ENCODE measurements at places on chromosomes 3 and 15.

- DNase-seq, result no peak
Observed at GRCh38 chr15:64717735-64718495, 57.5 kb downstream of the RBPMS2 start.

DNA sequence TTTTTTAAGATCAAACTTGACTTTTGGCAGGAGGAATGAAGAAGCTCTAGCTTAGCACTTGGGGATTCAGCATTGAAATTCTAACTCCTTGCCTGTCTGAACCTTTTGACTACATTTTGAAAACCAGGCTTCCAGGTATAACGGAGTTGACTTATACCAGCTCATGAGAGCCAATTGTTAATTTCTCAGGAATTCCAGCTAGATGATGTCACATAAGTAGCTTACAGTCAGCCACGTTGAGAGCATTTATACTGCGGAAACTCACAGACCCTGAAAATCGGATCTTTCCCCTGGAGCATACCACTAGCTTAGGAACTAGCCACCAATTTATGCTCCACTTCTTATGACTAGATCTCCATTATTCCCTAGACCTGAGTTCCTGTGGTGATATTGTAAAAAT, 321.4 kb upstream of the DPH6 start:
- DNase-seq, result no peak

GRCh38 chr3:151124476-151124875, 39.0 kb downstream of the MED12L start:
- DNase-seq, result no peak

DNA sequence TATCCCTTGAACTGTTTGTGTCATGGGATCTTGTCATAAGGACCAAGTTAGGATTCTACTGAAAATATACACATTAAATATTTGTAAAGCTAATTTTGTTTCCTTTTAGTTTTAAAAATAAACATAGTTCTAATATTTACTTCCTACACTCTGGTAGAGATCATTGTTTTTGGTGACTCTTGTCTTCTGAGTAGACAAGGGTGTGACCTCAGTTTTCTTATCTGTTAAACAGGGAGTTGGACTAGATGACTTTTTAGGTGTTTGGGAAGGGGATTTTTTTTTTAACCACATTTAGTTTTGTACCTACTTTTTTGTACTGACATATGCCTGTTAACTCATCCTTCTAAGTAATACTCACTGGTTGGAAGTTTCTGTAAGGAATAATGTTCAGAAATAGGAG, 30.8 kb downstream of the PLS1 start:
- DNase-seq, result no peak

DNA sequence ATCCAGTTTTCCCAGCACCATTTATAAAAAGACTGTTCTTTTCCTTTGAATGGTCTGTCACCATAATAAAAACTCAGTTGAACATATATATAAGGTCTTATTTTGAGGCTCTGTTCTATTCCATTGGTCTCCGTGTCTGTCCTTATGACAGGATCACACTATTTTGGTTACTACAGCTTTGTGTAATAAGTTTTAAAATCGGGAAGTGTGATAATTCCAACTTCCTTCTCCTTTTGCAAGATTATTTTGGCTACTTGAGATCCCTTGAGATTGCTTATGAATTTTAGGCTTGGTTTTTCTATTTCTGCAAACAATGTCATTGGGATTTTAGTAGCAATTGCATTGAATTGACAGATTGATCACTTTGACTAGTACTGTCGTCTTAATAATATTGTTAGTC, 35.7 kb downstream of the SACM1L start:
- DNase-seq, result no peak

GRCh38 chr15:39914977-39915376, 5.1 kb downstream of the GPR176 start:
- no peak for DNase-seq

DNA sequence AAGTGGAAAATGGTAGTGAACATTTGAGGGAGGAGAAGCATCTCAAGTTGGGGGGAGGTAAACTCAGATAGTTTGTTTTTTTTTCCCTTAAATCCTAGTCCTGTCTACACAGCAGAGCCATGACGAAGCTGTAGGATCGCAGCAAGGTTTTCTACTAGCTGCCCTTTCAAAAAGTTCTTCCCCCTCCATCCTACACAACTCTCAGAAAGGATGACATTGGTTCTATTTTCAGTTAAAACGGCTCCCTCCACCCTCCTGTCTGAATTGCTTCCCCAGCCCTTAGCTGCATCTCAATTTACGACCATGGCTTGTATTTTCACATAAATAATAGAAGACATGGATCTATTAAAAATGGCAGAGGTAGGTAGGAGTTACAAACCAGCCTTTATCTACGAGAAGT, 2.2 kb downstream of the HOMER2 start:
- DNase-seq, result no peak

GRCh38 chr15:37764733-37765191, 169.7 kb upstream of the TMCO5A start:
- no peak for DNase-seq

DNA sequence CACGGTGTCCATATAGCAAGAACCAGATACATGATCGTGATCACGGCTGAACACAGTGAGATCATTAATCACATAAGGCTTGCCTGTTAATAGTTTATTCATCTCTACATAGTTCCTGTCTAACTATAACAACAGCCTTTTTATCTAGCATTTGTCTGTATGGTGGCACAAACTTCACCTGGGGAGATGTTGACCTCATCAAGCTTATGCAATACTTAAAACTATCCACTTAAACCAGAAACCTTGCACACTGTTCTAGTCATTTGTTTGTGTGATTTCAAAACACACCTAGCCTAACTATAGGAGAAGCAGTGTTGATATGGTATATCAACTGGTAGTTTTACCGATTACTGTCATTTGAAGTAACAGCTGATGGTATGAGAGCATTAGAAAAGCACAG, 124.8 kb downstream of the VPS13C start:
- DNase-seq, result no peak

DNA sequence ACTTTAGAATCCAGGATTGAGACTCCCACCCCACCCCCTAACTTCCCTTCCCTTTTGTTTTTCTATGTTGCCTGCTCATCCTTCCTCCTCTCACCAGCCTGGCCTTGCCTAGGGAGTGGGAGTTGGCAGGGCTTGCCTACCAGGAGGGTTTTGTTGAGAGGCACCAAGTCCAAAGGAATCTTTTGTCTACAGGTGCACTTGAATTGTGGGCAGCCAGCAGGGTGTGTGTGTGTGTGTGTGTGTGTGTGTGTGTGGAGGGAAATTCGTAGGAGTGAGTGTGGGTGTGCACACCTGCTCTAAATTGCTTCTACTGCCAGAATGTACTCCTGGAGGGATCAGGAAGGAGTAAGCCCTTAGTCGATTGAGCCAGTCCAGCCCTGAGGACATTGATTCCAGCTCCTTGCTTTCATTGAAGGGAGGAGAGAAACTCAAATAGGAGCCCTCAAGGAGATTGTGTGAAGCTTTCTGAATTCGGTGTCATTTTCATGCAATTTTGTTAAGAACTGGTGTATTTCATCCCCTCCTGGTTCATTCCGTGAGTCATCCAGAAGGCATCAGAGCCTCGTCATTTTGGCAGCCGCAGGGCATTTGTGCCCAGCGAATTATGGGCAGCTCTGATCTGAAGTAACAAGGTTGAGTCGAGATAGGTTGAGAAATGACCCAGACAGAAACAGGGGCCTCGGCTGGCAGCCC, 112.1 kb downstream of the SLCO3A1 start:
- DNase-seq, result peak; percentile 39

- no peak for DNase-seq
Observed at GRCh38 chr3:157442729-157443128, 6.1 kb downstream of the PTX3 start.

GRCh38 chr15:81410318-81410753, 36.3 kb upstream of the TMC3 start:
- peak; percentile 64 for DNase-seq

- DNase-seq, result no peak
Observed at GRCh38 chr3:77500721-77501120, 460.8 kb downstream of the ROBO2 start.

DNA sequence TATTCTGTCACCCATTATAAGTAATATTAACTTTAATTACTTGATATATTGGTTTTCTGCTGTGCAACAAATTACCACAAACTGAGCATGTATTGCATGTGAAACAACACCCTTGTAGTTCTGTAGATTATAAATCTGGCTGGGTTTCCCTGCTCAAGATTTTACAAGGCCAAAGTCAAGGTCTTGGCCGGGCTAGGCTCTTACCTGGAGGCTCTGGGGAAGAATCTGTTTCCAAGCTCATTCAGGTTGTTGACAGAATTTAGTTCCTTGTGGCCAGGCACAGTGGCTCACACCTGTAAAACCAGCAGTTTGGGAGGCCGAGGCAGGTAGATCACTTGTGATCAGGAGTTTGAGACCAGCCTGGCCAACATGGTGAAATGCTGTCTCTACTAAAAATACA, 16.3 kb downstream of the TIMMDC1 start:
- DNase-seq, result no peak

GRCh38 chr15:80275961-80276360, 23.9 kb upstream of the CTXND1 start:
- no peak for DNase-seq

- DNase-seq, result no peak
Observed at GRCh38 chr15:31977138-31977537, 53.2 kb upstream of the CHRNA7 start.

GRCh38 chr3:58237941-58238681, 519 bp downstream of the ABHD6 start:
- DNase-seq, result peak; percentile 86

DNA sequence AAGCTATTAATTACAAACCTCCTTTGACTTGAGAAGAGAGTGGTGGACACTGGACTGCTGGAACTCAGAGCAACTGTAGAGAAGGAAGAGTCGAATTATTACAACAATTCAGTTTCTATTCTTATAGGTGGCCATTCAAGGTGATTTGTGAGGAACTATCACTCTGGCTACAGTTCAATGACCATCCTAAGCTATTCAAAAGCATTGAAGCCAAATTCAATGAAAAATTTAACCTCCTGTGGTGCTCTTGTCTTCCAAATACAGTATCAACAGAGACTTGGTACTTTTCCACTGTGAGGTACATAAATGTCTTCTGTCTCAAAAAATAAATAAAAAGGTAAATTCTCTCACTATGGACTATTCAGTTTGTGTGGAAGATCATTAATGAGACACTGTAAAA, 513.3 kb upstream of the SEMA6D start:
- DNase-seq, result no peak

- no peak for DNase-seq
Observed at GRCh38 chr15:34657469-34658127, 74.1 kb upstream of the GOLGA8B start.

DNA sequence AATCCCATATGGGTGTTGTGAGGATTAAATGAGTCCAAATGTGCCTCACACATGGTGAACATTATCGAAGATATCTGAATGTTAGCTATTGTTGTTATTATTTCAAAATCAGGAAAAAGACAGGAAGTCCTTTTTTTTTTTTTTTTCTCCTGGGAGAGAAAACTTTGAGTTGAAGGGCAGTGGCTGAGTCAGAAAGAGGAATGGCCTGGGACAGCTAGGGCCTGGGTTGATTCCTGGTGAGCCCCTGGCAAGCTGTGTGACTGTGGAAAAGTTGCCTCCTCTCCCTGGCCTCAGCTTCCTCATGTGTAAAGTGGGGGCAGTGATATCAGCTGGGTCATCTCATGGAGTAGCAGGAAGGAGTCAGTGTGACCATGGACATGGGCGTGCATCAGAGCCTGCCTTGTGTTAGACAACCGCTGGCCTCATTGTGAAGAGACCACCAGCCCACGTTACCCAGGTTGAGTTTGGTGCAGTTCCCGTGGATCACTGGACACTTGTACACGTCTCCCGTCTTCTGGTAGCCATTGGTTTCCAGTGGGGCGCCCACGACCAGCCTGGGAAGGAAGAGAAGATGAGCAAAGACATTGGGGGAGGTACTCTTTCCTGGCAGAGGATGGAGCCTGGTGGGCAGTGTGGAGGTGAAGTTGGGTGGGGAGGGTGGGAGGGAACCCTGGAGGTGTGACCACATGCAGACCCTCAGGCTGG, 63.1 kb downstream of the ITGA11 start:
- DNase-seq, result no peak

All from C1 segment of cervical spinal cord (tissue), 14 donors.